ENCODE measurements at places on chromosomes 5 and 9.

- DNase-seq = peak; percentile 96
These were observed 88.2 kb downstream of the LIFR start for GRCh38 chr5:38468202-38468673.

- peak; percentile 44 for DNase-seq
These were observed 14.3 kb downstream of the DIPK1B start for GRCh38 chr9:136726631-136727191.

DNA sequence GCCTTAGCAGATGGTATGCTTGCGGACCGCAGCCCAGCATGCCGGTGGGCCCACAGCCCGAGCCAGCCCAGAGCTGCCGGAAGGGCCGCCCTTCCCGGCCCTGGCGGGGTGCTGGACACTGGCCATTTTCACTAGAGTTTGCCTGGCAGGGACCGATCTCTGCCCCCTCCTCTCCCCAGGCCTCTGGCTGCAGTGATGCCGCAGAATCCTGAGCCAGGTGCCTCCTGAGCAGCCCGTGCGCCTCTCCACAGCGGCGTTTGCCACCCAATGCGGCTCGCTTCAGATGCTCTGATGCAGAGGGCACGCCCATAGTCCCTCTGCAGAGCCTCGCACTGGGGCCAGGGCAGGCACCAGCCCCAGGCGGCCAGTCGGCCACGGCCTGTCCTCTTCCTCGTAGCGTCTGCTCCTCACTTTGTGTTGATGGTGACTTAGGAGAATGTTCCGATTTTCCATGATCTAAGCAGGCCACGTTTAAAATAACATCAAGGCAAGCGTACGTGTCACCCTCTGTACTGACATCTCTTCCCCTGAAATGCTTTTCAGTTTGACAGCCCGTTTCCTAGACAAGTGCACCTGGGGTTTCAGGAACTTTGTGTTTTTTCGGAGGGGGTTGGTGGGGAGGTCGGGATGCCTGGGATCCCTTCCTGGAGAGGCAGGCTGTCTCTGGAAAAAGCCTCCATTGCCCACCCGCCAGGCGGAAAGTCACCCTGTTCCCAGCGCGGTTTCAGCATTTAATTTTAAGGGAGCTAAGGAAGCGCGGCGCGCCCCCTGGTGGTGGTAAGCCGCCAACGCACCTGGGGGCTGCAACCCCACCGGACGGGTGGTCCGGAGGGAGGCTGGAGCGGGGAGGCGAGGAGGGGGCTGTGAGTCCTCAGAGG is 29.8 kb upstream of the HMCN2 start:
- peak; percentile 29 for DNase-seq

GRCh38 chr5:129367883-129368282 is 92.2 kb upstream of the ADAMTS19 start:
- DNase-seq = peak; percentile 90

DNA sequence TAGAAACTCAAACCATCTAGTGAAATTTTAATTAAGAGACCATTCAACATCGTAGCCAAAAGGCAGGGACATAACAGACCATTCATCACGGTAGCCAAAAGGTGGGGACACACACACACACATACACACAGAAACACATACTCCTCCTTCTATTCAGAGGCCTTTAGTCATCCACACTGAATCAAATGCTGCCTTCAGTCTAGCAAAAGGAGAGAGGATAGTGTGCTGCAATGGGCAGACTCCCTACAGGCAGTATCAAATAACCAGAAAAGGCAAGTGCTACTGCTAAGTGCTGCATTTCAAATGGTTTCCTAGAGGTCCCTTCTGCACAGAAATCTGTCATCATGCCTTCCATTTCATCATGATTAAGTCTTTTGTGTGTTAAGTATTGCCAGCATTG is 303.9 kb downstream of the TRIM32 start:
- no peak for DNase-seq
